Uterus (tissue), 4 donors: ENCODE measurements at places on chromosomes 2 and 18.

DNA sequence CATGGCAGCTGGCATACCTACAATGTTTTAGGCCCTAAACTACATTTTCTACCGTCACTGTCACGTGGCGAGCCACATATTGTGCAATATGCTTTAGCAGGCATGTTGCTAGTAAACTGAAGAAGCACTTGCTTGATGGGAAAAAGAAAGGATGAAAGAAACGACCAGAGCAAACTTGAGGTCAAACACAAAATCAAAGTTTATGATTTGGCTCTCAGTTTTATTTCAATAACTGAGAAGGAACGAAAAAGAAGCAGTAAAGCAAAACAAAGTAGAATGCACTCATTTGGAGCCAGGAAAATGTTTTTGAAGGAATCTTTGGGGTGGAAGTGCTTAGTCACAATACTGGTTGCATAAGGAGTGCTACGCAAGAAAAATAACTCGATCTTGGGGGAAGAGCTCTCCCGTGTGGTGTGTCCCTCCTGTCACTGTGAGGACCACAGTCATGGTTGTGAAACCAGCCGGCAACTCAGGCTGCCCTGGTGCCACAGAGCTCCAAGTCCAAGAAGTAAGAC, 349.8 kb downstream of the RBM43 start:
- DNase-seq = peak; percentile 73

DNA sequence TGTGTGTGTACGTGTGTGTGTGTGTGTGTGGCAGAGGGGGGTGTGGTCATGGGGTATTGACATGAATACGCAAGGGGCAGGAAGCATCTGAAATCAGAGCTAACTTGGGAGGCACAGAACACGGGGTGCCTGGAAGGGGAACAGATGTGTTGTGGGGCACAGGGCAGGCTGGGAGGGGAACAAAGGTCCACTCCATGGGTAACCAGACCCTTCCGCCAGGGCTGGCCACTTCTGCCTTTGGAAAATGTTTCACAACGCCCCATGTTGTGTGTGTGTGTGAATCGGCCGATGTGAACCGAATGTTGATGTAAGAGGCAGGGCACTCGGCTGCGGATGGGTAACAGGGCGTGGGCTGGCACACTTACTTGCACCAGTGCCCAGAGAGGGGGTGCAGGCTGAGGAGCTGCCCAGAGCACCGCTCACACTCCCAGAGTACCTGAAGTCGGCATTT, at the start of gene SLC11A1:
TSS of gene SLC11A1 (plus strand) at position 358 of the 451 bp plus-strand sequence. CDS start 96 bp downstream, outside the sequence.
- DNase-seq = no peak

- DNase-seq = no peak
Measured at GRCh38 chr2:36587101-36587500, 10.9 kb downstream of the FEZ2 start.

GRCh38 chr2:155377931-155378444, 679.5 kb downstream of the KCNJ3 start:
- DNase-seq = no peak

DNA sequence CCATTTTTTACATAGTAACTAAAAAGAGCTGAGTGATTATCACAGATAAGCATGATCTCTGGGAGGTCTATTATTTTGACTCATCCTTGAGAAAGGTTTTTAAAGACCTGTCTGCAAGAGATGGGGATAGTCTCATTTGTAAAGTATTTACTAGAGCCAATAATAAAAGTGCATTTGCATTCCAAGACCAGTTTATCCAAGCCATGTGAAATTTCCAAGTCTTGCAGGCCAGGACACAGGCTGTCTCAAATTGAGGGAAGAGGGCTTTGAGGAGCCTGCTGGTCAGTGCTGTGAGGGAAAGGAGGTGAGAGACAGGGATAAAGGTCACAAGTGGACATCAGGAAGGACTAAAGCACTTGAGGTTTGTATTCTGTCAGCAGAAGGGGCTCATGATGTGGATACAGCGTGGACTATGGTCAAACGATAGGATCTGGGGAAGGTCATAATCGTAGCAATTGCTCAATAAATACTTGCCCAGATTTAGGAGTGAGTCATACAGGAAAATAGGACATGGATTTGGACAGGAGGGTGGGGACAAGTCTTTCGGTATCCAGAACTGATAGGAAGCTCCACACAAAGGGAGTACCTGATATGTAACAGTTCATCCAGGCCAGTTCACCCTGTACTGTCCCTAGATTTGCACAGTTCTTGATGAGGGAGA, 6.6 kb upstream of the CDH2 start:
- DNase-seq = no peak

DNA sequence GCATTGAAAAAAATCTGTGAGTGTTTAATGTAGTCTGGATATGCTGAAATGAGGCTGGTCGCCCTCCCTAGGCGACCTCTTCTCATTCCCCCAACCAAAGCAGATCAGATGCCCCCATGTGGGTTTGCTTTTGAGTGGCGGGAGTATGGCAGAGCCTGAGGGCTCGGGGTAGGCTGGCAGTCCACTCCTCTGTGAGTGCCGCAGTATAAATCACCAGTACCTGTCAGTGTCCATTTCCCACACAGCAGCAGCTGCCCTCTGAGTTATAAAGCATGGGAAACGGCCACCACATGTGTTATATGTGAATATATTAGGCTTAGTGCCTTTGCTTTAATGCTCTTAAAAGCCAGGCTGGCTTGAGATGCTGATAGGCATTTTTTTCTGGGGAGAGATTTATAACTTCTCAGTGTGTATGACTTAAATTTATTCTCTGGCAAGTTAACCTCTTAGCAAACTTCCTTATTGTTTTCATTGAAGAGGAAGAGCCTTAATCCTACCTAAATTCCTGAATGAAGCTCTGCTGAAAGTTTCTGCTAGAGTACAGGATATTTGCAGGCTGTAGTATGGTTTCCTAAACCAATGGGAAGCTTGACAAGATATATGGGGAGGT, 3.8 kb downstream of the DCC start:
- DNase-seq = no peak

- DNase-seq = no peak
Measured at GRCh38 chr18:27991391-27991790, 185.5 kb downstream of the CDH2 start.

- no peak for DNase-seq
Measured at GRCh38 chr2:86492048-86492453, 50.9 kb downstream of the KDM3A start.

- no peak for DNase-seq
Measured at GRCh38 chr2:205967391-205968075, 118.4 kb downstream of the INO80D start.

DNA sequence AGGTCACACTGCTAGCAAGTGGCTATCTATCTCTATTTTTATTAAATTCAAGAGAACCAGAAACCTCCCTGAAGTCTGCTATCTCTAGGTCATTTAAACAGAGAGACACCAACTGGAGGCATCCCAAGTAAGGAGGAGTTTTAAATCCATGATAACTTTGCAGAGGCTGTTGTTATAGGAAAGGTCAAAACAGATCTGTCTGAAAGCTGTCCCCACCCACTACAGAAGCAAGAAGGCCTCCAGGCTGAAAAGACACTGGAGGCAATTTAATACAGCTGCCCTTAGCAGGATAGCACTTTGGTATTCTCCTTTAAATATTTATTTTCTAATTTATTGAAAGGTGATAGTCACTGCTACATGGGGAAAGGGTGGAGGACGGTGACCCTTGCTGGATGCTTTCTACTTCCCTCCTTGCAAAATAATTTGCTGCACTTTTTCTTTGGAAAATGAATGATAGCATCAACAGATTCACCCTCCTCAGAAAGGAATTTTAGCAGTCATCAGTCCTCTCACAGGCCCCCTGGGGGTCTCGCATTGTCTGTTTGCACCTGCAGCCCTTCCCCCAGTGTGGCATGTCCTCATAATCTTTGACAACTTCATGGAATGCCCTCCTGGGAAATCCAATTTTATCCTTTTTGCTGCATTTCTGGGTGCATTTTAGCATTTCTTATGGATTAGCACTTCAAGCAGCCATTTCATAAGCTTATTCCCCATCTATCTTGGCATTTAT, 429.5 kb upstream of the TNP1 start:
- no peak for DNase-seq

DNA sequence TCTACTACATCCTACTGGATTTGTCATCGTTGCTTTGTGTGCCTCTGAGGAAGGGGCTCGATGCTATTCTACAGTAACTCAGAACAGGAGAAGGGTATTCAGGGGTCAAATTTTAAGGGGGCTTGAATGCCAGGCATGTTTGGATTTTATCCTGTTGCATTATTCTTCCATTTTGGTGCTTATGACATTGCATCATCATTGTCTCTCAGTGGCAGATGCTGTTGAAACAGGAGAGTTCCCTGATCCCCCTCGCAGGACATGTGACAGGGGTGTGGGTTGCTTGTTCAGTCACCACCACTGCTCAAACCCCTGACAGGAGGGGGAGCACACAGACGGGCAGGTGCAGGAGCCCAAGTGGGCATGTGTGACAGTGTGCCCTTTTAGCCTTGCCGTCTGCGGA, 156.7 kb downstream of the SLC4A3 start:
- DNase-seq = no peak

DNA sequence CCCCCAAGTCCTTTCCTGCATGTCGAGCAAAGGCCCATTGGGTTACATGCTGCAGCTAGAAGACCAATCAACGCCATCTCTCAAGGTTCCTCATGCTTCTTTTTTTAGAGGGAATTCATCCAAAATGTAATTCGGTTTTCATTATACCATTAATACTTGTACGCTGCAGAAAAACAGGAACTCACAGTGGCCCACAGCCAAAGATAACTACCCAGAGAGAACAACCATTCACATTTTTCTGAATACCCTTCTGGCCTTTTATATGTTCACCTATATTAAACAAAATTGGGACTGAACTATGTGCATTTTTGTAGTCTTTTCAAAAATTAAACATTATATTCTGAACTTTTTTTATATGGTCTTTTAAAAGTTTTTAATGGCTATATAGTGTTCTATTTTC, 25.8 kb downstream of the FARP2 start:
- no peak for DNase-seq

GRCh38 chr2:106996171-106996769, 110.3 kb upstream of the ST6GAL2 start:
- DNase-seq = no peak

DNA sequence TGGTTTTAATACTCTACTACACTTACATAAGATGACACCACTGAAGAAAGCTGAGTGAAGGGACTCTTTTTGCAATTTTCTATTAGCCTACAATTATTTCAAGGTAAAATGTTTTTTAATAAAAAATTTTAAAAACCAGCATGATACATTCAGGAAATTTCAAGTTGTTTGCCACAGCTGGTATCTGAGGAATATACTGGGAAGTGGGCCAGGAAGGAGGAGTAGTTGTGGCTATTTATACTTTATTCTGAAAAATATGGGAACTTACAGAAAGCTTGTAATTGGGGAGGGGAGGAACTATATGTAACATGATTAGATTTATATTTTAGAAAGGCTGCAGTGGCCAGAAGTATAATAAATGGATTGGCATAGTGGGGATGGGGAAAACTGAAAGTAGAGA, 40.8 kb downstream of the WDR35 start:
- no peak for DNase-seq

- DNase-seq = no peak
Measured at GRCh38 chr2:201444746-201445465, 6.4 kb downstream of the TRAK2 start.

- DNase-seq = no peak
Measured at GRCh38 chr2:14828223-14828622, 195.7 kb downstream of the LRATD1 start.

DNA sequence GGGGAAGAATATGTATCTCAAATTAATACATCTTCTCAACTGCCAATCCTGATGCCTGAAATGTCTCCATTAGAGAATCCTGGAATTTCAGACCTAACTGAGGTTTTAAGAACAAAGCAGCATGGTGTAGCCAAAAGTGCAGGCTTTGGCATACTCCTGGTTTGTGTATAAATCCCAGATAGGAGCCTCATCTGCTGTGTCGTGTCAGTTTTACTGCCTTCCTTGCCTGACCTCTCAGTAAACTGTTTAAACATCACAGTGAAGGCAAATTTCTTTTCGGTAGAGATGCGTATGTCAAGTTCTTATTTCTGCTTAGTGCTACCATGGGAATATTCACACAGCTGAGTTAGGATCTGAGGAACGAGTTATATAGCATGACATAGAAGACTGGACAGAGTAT, 7.3 kb downstream of the SCG2 start:
- DNase-seq = no peak

DNA sequence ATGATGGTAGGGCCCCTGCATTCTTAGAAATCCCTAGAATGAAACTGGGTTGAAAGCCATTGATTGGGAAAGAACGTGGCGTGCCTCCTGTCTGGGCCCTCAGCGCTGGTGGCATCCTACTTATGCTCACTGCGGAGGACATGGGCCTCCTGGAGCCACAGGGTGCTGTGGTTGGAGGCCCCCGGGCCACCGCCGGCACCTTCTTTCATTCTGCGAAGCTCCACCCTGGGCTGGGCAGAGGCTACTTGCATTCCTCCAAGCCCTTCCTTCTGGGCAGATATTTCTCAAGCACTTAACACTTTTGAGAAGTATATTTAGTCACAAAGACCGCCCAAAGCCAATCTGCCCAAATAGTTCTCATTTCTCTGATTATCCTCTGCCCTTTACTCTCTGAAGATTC, 311.9 kb downstream of the MYCN start:
- DNase-seq = no peak

- no peak for DNase-seq
Measured at GRCh38 chr2:44136252-44136651, 32.4 kb upstream of the PPM1B start.

GRCh38 chr2:219852626-219853025, 225.2 kb downstream of the SLC4A3 start:
- no peak for DNase-seq

- no peak for DNase-seq
Measured at GRCh38 chr2:152093464-152093863, 5.4 kb downstream of the CACNB4 start.

GRCh38 chr18:59005262-59005661, 134.4 kb upstream of the SEC11C start:
- peak; percentile 36 for DNase-seq

DNA sequence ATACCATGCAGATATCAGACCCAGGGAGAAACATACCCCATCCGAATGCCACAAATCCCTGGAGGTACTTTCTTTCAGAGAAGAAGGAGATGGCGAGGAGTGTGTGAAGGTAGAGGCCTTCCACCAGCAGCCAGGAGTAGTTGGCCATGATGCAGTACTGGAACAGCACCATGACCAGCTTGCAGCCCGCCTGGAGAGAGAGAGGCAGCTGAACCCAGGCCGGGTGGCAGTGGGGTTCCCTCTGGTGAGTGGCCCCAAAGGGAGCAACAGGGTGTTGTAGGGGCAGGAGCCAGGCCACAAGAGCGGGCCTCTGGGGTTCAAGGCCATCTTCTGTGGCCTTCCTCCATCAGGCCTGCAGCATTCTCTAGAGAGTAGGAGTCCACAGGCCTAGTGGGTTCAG, 30.2 kb downstream of the TMEM37 start:
- DNase-seq = no peak

DNA sequence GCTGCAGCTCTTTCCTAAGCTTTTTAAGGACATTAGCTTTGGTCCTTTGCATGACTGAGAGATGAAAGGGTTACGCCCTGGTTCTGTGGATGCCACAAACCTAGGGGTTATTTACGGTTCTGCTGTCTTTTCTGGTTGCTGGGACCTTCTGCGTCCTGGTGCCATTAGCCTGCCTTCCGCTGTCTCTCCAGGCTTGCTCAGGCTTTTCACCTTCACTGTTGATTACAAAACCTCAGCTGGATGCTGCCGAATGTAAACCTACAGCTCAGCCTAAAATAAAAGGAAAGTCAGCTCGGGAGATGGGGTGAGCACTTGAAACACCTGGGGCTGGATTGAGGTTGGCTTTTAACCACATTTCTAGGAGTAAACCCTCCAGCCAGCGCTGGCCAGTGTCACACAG, 130.9 kb upstream of the ARHGAP28 start:
- DNase-seq = no peak
